Hematopoietic multipotent progenitor cell treated with erythropoietin and hydrocortisone succinate and interleukin-3 and kit ligand, for 17 days (in vitro differentiated cells): ENCODE measurements at places on chromosomes 6 and 20.
A peak's percentile ranks its signal among the peaks of the same experiment; 100 is the strongest.

DNA sequence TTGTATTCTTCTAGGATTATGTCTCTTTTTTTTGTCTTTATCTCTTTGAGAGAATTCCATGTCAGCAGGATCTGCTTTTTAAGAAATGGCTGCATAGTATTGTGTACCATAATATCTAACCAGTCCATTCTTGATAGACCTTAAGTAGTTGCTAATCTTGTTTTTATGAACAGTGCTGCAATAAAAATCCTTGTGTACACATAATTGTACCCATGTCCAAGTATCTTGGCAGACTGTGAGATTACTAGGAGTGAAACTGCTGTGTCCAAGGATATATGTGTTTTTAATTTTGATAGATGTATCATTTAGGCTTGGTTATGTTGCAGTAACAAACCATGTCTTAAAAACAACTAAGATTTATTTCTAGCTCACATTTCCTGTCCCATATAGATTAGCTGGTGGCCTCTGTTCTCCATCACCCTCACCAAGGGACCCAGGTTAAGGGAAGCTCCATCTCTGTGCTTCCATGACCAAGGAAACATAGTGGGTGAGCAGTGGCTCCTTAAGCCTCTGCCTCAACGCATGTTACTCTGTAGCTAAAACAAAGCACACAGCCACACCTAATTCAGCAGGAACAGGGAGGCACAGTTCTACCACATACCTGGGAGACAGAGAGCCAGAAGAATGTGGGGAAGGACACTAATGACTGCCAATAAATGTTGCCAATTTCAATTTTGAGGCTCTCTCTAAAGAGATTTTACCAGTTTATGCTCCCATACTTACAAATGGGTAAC, 12.1 kb upstream of the SUMO4 start:
- DNase-seq, result no peak

GRCh38 chr6:29737707-29738630, 14.7 kb downstream of the HLA-F start:
- peak; percentile 83 for DNase-seq

DNA sequence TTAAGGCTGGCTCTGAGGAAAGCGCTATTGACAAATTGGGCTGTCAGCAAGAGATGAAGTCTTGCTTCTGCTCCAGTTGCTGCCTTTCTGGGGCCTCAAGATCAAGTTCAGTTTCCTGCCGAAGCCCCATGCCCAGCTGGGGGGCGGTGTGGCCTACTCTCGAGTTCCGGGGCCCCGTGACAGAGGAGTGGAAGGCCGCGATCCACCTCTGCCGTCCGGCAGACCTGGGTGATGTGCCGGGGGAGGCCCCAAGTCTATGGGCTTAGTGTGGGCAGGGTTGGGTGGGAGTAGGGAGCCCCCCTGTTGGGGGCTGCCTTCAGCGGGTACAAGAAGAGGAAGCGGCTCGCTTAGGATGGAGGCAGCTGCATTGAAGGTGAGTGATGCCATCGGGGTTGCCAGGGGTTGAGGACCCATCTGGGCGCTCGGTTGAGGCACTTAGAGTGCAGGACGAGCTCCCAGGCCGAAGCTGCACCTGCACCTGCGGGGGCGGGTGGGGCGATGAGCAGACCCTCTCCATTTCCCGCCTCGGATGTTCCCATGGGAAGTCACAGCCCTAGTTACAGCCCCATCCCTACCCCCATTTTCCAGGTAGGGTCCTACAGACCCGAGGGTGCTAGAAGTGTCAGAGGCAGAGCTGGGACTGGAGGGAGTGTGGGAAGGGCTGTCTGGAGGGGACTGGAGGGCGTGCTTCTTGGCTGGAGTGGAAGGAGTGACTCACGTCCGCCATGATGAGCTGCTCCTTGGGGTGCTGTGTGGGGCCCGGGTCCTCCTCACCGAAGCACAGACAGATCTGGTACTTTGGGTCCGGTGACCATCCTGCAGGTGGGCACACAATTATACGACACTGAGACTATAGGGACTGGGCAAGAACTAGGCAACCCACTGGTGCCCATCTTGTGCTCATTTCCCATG, 2.9 kb upstream of the FOXS1 start:
- no peak for DNase-seq

- DNase-seq, result no peak
These were observed 70.1 kb upstream of the TULP4 start for GRCh38 chr6:158242071-158242606.

DNA sequence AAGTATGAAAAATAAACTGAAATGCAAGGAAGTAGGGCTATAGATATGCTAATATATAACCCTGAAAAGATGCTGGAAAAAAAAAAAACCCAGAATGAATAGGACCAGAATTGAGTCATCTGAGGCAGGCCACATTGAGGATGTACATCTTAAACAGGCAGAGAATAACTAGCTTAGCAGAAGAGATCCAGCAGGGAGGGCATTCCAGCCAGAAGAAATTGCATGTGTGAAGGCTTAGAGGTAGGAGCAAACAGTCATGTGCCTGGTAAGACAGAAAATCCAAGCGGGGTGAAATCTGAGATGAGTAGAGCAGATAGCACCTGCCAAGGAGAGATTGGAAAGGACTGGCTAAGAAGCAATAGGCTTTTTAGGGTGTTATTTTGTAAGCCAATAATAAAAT, 2.6 kb downstream of the COL19A1 start:
- no peak for DNase-seq

DNA sequence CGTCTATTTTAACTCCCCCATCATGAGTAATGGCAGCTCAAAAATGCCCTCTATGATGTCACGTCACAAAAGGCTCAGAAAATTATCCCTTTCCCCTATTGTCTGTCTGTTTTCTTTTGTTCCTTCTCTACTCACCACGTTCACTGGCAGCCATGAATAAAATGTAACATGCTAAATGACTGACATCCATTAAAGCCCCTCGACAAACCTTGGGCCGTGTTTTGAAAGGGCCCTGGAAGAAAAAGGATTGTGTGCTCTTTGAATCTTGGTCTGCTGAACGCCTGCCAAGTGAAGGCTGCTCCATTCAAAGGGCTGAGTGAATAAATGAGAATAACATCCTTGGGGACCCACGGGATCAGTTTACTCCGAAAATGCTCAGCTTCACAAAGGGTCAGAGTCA, 118.7 kb downstream of the RPS12 start:
- no peak for DNase-seq

GRCh38 chr20:18985551-18985950, 172.0 kb downstream of the SCP2D1 start:
- DNase-seq, result no peak

GRCh38 chr6:167707686-167708500, 118.8 kb upstream of the AFDN start:
- no peak for DNase-seq

- no peak for DNase-seq
These were observed 1.6 kb downstream of the REM1 start for GRCh38 chr20:31476643-31477215.

DNA sequence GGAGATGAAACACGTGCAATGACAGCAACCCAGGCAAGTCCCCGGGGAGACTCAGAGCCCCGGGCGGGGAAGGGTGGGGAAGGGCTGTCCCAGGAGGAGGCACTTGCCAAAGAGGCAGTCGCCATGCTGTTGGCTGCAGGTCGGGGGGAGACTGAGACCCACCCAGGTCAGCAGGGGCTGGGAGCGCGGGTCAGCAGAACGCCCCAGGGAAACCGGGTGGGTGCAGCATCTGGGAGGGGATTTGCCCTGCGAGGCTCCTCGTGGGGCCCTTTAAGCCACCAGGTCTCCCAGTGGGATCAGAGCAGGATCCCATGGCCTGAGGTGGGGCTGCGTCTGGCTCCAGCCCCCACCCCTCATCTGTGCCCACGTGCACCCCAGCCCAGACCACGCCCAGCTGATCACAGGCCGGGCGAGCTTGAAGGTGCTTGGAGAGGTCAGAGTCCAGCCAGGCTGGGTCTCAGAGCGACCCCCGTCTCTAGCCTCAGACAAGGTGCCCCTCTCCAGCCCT, 65.5 kb downstream of the YTHDF1 start:
- DNase-seq, result no peak

DNA sequence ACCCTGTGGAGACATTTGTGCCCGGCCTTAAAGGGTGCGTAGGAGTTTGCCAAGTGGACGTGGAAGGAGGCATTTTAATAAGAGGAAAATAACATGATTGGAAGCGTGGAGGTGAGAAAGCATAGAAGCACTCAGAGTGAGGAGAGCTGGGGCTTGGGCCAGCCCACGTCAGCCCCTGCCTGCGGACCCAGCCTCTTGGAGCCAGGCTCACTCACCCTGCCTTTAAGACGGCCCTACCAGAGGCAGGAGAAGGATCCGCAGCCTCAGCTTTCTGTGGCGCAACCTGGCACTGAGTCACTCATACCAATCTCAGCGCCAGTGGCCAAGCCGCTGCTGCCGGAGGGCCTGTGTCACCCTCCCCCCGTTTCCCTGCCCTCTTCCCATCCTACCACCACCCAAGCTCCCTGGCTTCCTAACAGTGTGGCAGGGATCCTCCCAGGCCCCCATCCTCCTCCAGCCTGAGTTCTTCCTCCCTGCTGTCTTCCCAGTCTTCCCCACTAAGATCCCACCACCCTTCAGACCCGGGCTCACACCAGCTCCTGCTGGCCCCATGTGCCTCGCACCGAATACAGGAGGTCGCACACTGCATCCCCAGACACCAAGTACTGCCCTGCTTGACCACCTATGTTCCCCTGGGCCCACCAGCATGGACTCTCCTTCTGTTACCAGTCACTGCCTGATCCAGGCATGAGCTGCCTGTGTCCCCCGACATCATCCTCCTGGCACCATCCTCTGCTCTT, 285.2 kb downstream of the UST start:
- no peak for DNase-seq

GRCh38 chr6:16548121-16548520, 213.1 kb downstream of the ATXN1 start:
- no peak for DNase-seq

DNA sequence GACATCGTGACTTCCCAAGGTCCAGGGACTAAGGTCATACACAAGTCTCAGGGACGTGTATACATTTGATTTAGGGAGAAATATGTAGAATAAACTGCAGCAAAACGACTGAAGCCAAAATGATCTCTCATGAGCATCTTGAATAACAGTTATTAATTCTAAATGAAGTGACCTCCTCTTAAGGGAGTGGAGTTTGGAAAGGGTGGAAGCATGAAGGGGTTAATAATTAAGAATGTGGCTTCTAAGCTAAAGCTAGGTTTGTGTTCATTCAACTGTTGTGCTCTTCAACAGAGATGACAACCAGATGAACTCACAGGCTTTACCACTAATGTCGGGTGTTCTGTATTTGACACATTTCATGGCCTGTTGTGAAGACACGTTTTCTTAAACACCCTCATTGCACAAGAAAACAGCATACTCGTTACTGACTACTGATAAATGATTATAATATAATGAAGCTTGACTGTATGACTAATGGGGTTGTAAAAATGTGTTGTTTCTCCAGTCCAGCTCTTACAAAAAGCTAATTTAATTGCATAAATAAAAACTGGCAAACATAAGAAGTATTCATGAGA, 1.5 kb downstream of the PPP1R14C start:
- DNase-seq, result no peak

DNA sequence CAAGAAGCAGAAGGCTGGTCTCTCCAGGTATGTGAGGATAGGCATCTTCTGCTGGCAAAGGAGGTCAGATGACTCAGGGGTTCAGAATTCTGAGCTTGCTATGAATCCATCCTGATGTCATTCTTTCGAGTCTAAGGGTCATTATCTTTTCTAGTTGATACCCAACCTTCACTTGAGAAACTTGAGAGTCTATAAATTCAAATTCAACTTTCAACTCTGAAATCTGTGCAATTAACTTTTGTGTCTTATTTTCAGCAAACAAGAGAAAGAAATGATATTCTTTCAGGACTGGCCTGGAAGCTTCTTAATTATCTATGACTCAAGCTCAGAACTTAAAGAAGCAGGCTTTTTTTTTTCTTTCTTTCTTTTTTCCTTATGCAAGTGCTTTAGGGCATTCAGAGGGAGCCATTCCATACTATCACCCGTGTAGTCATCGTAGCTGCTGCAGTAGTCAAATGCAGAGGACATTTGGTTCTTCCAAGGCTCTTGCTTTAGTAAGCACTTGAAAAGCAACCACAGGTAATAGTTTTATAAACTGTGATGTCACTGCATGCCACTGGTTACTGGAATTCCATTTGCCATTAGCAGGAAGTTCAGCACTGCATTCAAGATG, 93.0 kb downstream of the ADTRP start:
- DNase-seq, result no peak

GRCh38 chr6:104705916-104706442, 153.7 kb downstream of the HACE1 start:
- DNase-seq, result no peak

DNA sequence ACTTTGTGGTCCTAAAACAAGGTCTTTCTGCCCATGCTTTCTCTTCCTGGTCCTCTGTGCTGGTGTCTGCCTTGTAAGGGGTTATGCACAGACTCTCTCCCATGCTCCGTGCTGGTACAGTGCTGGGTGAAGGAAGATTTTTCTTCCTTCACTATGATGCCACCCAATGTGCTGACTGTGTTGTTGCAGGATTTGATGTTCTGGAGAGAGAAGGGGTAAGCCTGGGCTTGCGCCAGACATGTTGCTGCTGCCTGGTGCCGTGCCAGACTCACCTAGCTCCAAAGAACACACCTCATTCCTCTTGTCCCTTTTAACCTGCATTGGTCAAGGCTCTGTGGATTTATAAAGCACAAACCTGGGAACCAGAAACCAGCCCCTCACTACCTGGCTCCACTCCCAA, 28.4 kb upstream of the ARMH2 start:
- no peak for DNase-seq
